ENCODE measurements at places on chromosomes 13 and 19. TPM values are rescaled to one million over a fixed set of nuclear protein-coding genes. Genes with fewer than 3 reads are reported as not detected.

The CLDND2 gene
- 11.6 TPM for total RNA-seq

The MIER2 gene
- 24.9 TPM for total RNA-seq

The SIGLEC11 gene
- total RNA-seq: not detected

- peak; percentile 81 for DNase-seq
- peaks cover 21% of the 10 kb centered on the region for H3K36me3 ChIP-seq
- peak overlapping the region; percentile 86 for H3K4me3 ChIP-seq
- H3K27ac ChIP-seq: peak overlapping the region; percentile 95
- H3K4me1 ChIP-seq: peaks cover 55% of the 10 kb centered on the region
Observed at GRCh38 chr19:15463861-15464371, 428 bp downstream of the RASAL3 start.

- H3K4me1 ChIP-seq: no peaks in the 10 kb centered on the region
- H3K27me3 ChIP-seq: no peaks in the 10 kb centered on the region
- no peak overlapping the region for H3K4me3 ChIP-seq
Observed at GRCh38 chr13:89407357-89407756, 1736.2 kb downstream of the SLITRK5 start.

GRCh38 chr13:103238441-103238840 lies 172.2 kb upstream of the SLC10A2 start:
- no peaks in the 10 kb centered on the region for H3K4me1 ChIP-seq
- no peak for DNase-seq
- no peak overlapping the region for H3K4me3 ChIP-seq
- no peak overlapping the region for H3K27ac ChIP-seq
- H3K36me3 ChIP-seq: no peaks in the 10 kb centered on the region

DNA sequence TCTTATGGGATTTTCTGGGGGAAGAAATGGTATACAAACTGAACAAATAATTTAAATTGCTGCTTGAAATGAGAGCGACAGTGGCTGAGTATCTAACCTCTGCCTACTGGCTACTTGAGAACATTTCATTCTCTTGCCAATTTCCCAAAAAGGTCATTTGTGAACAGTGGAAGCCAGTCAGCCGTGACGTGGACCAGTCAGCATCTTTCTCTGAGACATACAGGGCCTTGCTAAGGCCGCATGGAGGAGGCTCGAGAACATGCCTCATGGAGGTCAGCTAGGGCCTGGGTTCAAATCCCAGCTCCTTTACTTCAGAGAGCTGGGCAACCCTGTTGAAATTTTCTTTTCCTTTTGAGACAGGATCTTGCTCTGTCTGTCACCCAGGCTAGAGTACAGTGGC lies 20.3 kb downstream of the ZC3H4 start:
- peak overlapping the region; percentile 89 for H3K4me3 ChIP-seq
- peaks cover 61% of the 10 kb centered on the region for H3K4me1 ChIP-seq
- peak overlapping the region; percentile 84 for H3K27ac ChIP-seq
- DNase-seq: no peak

All from activated naive CD8-positive, alpha-beta T cell treated with anti-CD3 and anti-CD28 coated beads, Interleukin-2, amount 10 ng/mL, durations not matched to agents 7 days and 5 days (primary cell).